ENCODE measurements at places on chromosomes 5 and 9. TPM values are rescaled to one million over a fixed set of nuclear protein-coding genes. Genes with fewer than 3 reads are reported as not detected.

The PPP2R2B gene
- 0.19 TPM for total RNA-seq

The PCDHGA1 gene
- total RNA-seq = 0.31 TPM

The CPLANE1 gene
- total RNA-seq = 4.4 TPM

The LCN9 gene
- total RNA-seq = not detected

The ORM1 gene
- not detected for total RNA-seq

The PRDM9 gene
- total RNA-seq = not detected

The FOXD4L6 gene
- total RNA-seq = 0.06 TPM

The KIF12 gene
- total RNA-seq = 2.3 TPM

The GGTA1 gene
- not detected for total RNA-seq

The TMEFF1 gene
- total RNA-seq = 1.3 TPM

The PDE6A gene
- total RNA-seq = 0.25 TPM

The CER1 gene
- not detected for total RNA-seq

The RETREG1 gene
- total RNA-seq = 2.6 TPM

The ECM2 gene
- total RNA-seq = 0.10 TPM

The PKD2L2 gene
- total RNA-seq = not detected

The DENND4C gene
- 12.9 TPM for total RNA-seq

The FOXE1 gene
- 4.0 TPM for total RNA-seq

The TRIM36 gene
- total RNA-seq = 2.3 TPM

The GDA gene
- total RNA-seq = 1.2 TPM

The DDX4 gene
- not detected for total RNA-seq

The ANKRD33B gene
- total RNA-seq = 10.9 TPM

The TRIM7 gene
- total RNA-seq = 27.8 TPM

The FNBP1 gene
- total RNA-seq = 12.4 TPM

The SPINK4 gene
- total RNA-seq = not detected

The CA9 gene
- total RNA-seq = 5.0 TPM

The ROR2 gene
- 1.6 TPM for total RNA-seq

The SPOCK1 gene
- 17.0 TPM for total RNA-seq

The P4HA2 gene
- 50.6 TPM for total RNA-seq

The NXNL2 gene
- total RNA-seq = 0.86 TPM

The GZMA gene
- total RNA-seq = not detected
